ENCODE measurements at places on chromosomes 1 and 21.

- no peak for DNase-seq
Measured at GRCh38 chr21:42601656-42602055, 51.8 kb upstream of the PDE9A start.

DNA sequence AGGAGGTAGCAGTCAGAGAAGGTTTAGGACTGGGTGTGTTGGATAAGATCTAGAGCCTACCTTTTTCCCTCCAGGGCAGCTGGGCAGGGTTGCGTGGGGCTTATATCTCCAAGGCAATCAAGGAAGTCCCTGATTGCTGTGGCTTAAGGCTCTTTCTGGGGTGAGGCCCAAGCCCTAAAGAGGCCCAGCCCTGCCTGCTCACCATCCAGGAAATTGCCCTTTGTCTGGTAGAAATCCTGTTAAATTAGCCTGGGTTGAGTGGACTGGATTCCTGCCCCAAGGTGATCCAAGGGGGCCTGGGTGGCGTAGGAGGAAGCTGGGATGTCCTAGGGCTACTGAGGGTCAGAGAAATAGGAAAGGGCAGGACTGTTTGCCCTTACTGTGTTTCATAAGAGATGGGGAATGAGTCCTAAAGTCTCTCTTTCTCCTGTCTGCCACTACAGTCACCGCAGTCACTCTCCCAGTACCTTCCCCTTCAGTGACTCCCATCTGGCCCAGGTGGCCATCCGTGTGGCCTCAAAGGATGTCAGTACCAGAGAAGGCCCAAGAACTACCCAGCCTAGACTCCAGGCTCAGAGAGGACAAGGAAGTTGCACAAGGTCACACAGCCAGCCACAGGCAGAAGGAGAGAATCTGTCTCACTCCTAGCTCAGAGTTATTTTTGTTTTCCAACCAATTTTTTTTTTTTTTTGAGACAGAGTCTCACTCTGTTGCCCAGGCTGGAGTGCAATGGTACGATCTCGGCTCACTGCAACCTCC, 25.8 kb downstream of the MFSD2A start:
- no peak for DNase-seq

- no peak for DNase-seq
Measured at GRCh38 chr1:63682936-63683335, 89.7 kb downstream of the PGM1 start.

DNA sequence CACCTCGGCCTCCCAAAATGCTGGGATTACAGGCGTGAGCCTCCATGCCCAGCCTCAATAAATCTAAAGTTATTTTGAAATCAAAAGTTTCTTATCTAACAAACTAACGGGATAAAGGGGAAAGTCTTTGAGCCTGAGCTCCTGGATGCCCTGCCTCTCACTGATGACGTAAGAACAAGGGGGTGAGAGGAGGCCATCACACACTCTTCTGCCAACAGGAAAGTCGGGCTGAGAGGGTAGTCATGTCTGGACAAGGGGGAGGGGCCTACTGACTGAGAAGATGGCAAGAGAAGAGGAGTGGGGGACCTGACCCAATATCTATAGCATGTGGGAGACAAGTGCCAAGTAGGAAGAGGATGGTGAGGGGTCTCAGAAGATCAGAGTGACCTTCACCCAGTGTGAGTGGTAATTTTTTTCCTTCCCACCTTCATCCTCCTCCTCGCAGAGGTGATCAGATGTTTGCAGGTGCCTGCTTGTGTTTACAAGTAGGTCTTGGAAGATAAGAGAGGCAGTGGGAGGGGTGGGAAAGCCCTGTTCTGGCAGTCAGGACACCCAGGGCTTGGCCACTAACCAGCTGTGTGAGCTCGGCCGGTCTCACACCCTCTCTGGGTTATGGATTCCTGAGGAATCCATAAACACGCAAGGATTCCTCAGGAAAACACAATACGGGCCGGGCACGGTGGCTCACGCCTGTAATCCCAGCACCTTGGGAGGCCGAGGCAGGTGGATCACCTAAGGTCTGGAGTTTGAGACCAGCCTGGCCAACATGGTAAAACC, 9.6 kb downstream of the UQCRHL start:
- DNase-seq = no peak

DNA sequence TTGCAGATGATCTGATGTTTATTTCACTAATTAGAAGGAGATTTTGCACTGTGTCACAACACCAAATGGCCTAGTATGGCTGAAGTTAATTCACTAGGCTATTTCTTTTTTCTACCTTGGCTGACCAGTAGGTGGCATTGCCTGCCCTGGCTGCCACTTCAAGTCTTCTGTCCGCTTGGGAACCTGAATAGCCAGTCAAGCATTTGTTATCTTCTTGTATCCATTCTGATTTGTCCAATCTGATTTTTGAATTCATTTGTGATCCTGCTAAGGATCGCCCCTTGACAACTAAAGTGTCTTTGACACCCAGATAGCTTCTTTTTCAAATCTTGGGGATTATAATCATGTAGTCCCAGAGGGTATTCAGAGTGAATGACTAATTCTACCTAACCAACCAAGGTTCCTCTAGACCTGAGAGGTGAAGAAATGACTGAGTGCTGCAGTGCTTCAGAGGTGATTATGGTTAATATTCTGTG, 99.4 kb downstream of the GIPC2 start:
- DNase-seq = peak; percentile 45

DNA sequence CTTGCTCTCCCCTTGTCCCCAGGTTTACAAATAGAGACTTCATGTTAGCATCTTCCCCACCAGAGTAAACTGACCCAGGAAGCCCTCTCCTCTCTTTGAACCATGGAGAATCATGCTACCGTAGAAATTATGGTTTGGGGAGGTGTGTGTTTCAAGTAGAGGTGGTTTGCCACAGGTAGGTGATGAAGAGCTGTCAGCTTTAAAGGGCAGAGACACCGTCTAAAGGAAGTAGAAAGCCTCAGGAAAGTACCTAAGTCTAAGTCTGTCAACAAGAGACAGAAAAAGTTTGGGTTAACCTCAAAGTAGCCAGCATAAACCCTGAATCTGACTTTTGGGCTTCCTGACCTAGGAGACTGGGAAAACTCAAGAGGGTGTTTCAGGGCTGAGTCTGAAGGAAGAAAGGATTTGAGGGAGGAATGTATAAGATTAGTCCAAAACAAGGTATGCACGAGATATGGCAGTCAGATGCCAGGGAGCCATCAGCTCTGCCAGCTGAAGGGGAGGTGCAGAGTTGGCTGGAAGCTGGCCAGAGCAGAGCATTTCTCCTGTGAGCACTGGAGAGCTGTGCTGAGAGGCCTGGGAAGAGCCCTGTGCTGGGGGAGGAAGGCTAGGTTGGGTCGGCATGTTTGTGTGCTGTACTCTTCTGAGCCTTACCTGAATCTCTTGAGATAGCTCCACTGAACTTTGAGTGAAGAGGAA, 14.3 kb downstream of the ADAMTSL4 start:
- DNase-seq = peak; percentile 55

DNA sequence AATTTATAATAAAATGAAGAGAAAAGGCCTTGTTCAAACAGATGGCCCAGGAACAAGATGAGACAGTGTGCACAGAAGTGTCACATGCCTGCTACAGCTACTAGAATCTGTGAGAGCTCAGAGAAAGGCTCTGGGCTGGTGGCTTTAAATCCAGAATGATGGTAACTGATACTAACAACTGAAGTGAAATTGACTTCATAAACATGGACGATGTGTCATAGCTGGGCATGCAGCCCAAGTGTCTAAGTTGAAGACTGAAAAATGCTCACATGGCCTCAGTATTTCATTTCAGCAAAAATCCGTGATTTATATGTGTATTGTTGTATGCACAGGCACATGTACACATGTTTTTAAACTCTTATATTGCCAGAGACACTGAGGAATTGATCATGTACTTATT, 208.3 kb upstream of the RUNX1 start:
- DNase-seq = no peak

DNA sequence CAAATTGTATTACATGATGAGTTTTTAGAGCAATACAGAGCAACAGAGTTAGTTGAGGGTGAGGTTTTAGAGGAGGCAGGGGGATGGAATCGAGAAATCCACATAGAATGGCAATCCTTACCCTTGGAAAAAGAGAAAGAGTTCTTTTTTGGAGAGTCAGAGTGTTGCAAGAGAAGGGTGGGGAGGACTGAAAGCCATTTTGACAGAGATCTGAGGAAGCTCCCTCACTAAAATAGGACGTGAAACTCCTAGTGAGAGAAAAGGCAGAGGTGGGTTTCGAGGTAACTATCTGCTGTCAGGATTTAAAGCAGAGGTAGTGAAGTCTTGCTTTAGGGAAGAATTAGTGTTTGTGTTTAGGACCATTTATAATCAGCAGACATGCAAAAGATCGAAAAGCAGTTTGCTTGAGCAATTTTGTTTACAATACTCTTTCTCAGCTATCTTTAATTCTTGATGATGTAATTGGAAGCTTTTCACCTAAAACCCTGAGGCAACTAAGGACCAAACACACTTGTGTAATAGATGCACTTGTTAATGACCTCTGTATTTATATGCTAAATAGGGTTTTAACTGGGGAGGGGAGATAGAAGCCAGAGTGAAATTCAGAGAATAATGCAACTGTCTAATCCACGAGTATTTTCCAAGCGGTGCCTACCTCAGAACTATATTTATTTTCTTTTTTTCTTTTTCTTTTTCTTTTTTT, 20.0 kb downstream of the ADAMTS5 start:
- no peak for DNase-seq

DNA sequence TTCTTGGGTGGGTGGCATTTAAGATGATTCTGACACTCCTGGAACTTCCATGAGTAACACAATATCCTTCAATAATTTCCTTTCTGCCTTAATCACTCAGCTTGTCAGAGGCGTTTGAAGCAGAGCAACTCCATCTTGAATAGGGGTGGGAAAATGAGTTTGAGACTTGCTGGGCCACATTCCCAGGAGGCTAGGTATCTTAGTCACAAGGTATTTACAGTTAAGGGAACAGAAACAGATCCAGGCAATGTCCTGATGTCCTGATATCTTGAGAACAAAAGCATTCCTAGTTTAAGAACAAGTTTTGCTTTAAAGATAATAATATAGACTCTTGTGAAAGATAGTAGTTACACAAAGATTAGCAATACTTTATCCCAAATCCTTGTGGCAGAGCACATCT, 76.6 kb upstream of the KIAA0040 start:
- DNase-seq = no peak

DNA sequence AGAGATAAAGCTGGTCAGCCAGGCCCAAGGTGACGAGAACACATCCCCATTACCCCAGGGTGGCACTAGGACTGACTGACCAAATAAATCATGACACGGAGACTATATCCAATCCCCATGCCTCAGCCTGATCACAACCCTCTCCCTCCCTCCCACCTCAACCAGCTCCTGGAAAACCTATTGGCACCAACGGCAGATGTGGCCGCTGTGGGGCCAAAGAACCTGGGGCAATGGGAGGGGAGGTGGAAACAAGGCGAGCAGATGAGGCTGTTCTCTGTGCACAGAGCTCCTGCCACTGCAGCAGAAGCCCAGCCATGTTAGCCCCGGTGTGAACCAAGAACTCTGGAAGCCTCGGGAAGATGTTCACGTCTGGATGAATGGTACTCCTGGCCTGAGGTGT, 77.6 kb downstream of the CD247 start:
- no peak for DNase-seq

- peak; percentile 45 for DNase-seq
Measured at GRCh38 chr1:240687820-240688219, 75.9 kb upstream of the GREM2 start.

- no peak for DNase-seq
Measured at GRCh38 chr1:117612517-117613248, 6.8 kb downstream of the TENT5C start.

DNA sequence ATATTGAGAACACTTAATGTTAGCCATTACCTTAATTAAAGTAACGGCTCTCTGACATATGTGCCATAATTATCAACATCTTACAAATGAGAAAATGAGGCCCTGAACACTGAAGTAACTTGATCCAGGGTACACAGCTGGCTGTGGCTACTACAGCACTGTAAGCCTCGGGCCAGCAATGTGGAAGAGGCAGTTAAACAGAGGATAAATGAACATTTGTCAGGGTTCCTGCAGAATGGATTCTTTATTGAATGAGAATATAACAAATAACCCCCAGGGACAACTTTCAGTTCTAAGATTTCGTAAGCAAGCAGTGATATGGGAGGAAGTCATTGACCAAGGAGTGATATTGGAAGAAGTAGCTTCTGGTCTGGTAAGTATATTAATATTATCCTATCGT, 70.5 kb upstream of the SCYL3 start:
- no peak for DNase-seq

- DNase-seq = no peak
Measured at GRCh38 chr1:164380893-164381292, 178.1 kb upstream of the PBX1 start.

DNA sequence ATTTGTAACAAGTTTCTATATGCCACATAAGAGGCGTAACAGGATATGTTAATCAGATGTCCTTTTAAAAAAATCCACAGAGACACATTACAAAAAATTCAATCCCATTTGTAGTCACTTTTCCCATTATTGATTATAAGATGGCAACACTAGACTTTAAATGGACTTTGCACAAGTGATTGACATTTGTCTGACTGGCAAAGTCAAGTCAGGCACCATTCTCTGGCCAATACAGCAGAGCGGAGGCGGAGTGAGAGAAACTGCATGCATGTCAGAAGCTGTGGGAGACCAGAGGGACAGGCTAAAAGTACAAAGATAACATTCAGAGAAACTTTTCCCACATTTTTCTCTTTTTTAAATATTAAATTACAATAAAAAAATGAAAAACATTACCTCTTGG, 28.1 kb upstream of the RGS5 start:
- no peak for DNase-seq

DNA sequence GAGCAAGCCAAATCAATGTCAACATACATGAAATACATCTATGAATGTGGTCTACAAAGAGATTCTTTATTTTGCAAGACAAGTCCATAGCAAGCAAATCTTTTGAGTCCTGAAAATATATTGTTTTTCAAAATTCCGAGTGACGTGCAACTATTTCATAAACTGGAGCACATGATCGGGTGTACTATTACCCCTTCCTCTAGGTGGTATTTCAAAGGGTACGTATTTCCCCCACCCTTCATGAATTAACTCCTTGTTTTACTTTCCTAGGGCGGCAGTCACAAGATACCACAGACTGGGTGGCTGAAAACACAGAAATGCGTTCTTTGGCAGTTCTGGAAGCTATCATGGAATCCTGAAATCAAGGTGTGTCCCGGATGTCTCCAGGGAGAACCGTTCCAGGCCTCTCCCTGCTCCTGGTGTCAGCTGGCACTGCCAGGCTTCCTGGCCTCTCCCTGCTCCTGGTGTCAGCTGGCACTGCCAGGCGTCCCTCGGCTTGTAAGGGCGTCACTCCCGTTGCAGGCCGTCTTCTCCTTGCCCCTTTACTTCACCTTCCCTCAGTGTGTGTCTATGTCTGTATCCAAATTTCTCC, 55.3 kb downstream of the RIPK4 start:
- DNase-seq = no peak

DNA sequence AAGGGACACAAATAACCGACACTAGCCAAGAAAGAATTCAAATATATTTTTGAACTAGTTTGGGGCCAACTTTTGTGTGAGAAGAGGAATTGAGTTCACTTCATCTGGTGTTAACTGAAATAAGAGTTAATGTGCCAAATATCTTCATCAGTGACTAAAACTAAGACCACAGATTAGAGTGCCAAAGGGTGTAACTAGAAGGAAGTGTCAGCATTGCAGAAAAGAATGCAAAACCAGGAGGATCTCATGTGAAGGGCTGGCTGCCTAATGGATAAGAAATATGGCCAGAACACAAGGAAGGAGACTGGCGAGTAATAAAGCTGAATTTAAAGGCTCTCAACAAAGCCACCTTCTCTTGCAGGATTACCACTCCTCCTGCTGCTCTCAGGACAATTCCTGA, 61.8 kb upstream of the LRRC8D start:
- DNase-seq = no peak

GRCh38 chr1:62175568-62176179, 19.0 kb upstream of the L1TD1 start:
- DNase-seq = peak; percentile 60

- DNase-seq = no peak
Measured at GRCh38 chr21:45098867-45099266, 24.5 kb downstream of the ADARB1 start.

Measured in activated naive CD4-positive, alpha-beta T cell treated with anti-CD3 and anti-CD28 coated beads, Interleukin-2, amount 10 ng/mL, durations not matched to agents 7 days and 5 days (primary cell).